ENCODE measurements at places on chromosomes 11 and 22. TPM values are rescaled to one million over a fixed set of nuclear protein-coding genes. Genes with fewer than 3 reads are reported as not detected.

DNA sequence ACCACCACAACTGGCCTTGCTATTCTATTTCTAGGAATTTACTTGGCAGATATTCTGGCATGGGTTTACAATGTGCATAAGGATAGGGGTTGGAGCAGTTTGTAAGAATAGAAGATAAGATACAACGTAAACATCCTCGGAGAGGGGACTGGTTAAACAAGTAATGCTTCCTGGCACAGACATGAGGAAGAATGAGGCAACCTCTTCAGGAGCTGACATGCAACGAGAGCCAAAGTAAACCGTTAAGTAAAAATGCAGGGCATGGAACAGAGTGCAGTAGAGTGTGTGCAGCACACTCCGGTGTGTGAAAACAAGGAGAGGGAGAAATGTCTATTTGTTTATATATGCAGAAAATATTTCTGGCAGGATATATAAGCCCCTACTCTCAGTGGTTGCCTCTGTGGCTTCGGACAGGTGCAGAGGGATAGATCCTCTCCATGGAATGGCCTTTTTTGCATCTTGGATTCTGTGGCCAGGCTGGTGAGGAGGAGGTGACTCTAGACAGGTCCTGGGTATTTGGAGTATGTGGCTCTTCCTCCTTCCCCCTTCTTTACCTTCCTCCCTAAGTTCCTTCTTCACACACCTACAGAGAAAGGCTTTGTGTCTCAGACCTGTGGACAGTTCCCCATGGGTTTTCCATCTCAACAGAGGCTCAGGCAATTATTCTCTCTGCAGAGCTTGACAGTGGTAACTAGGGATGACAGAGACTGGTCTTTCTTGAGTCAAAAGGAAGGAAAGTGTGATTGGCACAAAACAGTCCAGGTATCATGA is 2.5 kb downstream of the RAB36 start:
- no peak overlapping the region for H3K27ac ChIP-seq
- peaks cover 6% of the 10 kb centered on the region for H3K4me1 ChIP-seq
- no peaks in the 10 kb centered on the region for H3K27me3 ChIP-seq
- H3K36me3 ChIP-seq, result no peaks in the 10 kb centered on the region
- H3K4me3 ChIP-seq, result no peak overlapping the region
- no peak for DNase-seq

GRCh38 chr11:96748639-96749370 is 359.0 kb downstream of the JRKL start:
- H3K4me1 ChIP-seq, result no peaks in the 10 kb centered on the region
- no peak overlapping the region for H3K27ac ChIP-seq
- H3K36me3 ChIP-seq, result no peaks in the 10 kb centered on the region

DNA sequence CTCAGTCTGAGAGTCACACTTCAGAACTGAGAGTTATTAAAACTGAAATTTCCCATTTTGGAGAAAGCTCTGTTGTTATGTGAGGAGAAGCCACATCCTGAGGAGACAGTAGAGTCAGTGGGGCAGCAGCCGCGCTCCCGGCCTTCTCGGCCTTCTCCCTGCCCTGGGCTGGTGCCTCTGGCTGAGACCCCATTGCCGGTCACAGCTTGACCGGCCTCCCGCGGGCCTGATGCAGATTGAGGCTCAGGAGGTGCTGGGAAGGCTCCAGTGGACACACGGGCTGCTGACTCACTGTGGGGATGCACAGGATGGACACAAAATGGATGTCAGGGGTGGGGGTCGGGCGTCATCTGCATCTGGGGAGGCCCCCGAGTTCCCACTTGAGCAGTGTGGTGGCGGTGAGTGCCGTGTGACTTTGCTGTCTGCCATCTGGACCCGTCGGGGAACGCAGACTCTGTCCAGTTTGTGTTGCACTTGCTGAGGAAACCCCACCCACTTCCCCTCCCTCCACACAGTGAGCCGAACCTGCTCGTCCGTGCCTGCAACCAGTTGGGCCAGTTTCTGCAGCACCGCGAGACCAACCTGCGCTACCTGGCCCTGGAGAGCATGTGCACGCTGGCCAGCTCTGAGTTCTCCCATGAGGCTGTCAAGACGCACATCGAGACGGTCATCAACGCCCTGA is 50.1 kb downstream of the MUC6 start:
- H3K36me3 ChIP-seq, result peaks cover 5% of the 10 kb centered on the region
- no peaks in the 10 kb centered on the region for H3K27me3 ChIP-seq
- no peak overlapping the region for H3K4me3 ChIP-seq
- H3K4me1 ChIP-seq, result peaks cover 4% of the 10 kb centered on the region

DNA sequence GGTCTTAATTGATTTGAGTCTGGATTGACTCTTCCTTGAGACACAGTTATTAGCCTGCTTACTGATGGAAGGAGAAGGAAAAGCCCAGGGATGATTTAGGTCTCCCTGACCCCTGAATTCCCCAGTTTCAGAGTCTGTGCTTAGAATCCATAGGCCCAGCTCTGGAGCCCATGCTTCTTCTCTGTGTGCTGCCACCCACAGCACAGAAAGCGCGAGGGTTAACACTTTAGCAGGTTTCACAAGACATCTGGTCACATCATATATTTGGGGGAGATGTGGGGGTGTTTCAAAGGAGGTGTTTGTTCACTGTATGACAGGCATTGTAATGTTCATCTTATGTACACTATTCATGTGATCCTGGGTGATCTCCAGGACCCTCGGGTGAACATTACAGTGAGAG is 107.0 kb downstream of the PPP6R3 start:
- H3K27me3 ChIP-seq, result no peaks in the 10 kb centered on the region
- no peak overlapping the region for H3K4me3 ChIP-seq
- no peak for DNase-seq
- H3K36me3 ChIP-seq, result peaks cover 20% of the 10 kb centered on the region
- no peaks in the 10 kb centered on the region for H3K4me1 ChIP-seq

Gene KCTD21
- 7.5 TPM for total RNA-seq

DNA sequence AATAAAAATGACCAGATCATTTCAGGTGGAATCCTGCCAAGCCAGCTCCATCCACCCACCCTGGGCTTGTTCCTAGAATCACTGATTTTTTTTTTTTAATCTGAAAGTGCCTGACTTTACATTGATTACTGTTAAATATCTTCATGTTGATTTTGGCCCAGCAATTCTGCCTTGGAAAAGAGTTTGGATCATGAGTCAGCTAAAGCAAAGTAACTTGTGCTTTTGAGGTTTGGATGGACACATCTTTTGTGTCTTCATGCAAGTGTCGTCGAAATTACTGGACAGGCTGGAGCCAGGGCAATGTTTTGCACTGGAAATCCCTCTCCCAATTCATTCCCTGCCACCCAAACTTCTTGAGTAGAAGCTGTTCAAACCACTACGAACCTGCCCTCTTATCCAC is 164.0 kb upstream of the SYT13 start:
- H3K27me3 ChIP-seq, result no peaks in the 10 kb centered on the region
- no peaks in the 10 kb centered on the region for H3K36me3 ChIP-seq
- no peak overlapping the region for H3K27ac ChIP-seq

Gene ZNF215
- 7.3 TPM for total RNA-seq

DNA sequence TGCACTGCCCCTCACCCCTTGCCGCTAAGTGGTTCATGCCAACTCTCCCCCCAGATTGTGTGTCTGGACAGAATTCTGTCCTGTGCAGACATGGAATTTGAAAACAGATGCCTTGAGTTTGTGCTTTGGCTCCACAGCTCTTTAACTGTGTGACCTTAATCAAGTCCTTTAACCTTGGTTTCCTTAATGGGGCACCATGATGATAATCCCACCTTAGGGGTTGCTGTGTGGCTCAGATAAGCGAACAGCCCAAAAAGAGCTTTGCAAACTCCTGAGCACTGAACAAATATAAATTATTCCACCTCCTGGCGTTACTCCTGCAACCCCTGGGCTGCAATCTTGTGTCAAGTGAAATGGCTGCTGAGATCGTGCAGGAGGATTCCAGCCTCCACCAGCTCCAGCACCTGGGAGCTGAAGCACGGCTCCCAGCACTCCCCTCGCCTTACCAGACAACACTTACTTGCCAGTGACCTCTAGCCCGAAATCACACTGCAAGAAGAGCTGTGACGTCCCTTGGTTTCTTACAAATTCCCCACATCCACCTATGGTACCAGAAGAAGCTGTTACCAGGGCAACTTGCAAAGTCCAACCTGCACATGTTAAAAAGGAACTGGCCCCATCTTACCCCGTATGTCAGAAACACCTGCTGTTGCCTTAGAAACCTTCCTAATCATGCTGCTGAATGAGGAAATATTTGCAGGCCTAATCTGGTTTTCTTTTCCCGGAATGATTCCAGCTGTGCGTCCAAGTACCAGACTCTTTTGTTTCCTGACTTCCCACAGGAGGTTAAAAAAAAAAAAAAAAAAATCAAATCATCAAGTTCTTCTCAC is 13.2 kb downstream of the VPS37C start:
- H3K27me3 ChIP-seq, result no peaks in the 10 kb centered on the region
- H3K27ac ChIP-seq, result no peak overlapping the region
- H3K36me3 ChIP-seq, result no peaks in the 10 kb centered on the region
- DNase-seq, result no peak
- no peak overlapping the region for H3K4me3 ChIP-seq

GRCh38 chr11:131867457-131868257 is 497.2 kb downstream of the NTM start:
- H3K4me1 ChIP-seq, result no peaks in the 10 kb centered on the region
- no peak overlapping the region for H3K27ac ChIP-seq
- no peaks in the 10 kb centered on the region for H3K36me3 ChIP-seq
- H3K27me3 ChIP-seq, result no peaks in the 10 kb centered on the region
- H3K4me3 ChIP-seq, result no peak overlapping the region

GRCh38 chr11:112469376-112469775 is 208.7 kb upstream of the PLET1 start:
- no peaks in the 10 kb centered on the region for H3K27me3 ChIP-seq
- no peaks in the 10 kb centered on the region for H3K36me3 ChIP-seq
- no peak overlapping the region for H3K4me3 ChIP-seq
- H3K27ac ChIP-seq, result no peak overlapping the region
- DNase-seq, result no peak
- no peaks in the 10 kb centered on the region for H3K4me1 ChIP-seq

DNA sequence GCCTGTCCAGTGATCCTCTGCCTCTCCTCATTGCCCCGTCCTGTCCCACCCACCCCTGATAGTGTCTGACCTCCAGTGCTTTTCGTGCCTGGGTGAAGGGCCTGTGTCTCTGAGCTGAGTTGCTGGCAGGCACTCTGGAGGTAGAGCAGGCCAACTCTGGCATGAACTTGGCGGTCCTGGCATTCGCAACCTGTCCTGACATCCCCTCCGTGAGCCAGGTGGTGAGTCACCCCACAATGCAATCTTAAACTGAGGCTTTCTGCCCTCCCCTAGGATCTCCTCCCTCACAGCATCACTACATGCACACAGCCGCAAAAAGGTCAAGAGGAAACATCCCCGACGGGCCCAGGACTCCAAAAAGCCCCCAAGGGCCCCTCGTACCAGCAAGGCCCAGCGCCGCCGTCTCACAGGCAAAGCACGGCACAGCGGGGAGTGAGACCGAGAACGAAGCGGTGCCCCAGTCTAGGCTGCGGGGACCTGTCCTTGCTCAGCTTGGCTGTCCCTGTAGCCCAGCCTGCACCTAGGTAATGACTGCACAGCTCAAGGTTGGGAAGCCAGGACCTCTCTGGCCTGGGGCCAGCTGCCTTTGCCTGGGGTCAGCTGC is 4.9 kb downstream of the NOL12 start:
- no peaks in the 10 kb centered on the region for H3K27me3 ChIP-seq
- peaks cover 16% of the 10 kb centered on the region for H3K4me1 ChIP-seq
- no peak for DNase-seq
- no peak overlapping the region for H3K4me3 ChIP-seq

GRCh38 chr11:75029836-75030631 is 41.3 kb downstream of the NEU3 start:
- H3K27me3 ChIP-seq, result no peaks in the 10 kb centered on the region
- no peak overlapping the region for H3K4me3 ChIP-seq
- no peak for DNase-seq
- no peaks in the 10 kb centered on the region for H3K36me3 ChIP-seq
- no peak overlapping the region for H3K27ac ChIP-seq

- H3K27me3 ChIP-seq, result no peaks in the 10 kb centered on the region
- no peak overlapping the region for H3K27ac ChIP-seq
- DNase-seq, result no peak
- no peaks in the 10 kb centered on the region for H3K4me1 ChIP-seq
These were observed 64.6 kb downstream of the CTTN start for GRCh38 chr11:70462818-70463477.

Gene TMEM258
- total RNA-seq, result 119 TPM

- H3K27ac ChIP-seq, result no peak overlapping the region
- no peaks in the 10 kb centered on the region for H3K27me3 ChIP-seq
- no peak overlapping the region for H3K4me3 ChIP-seq
- no peak for DNase-seq
These were observed 90.4 kb downstream of the WT1 start for GRCh38 chr11:32344946-32345345.

Gene OR4A16
- total RNA-seq, result not detected

DNA sequence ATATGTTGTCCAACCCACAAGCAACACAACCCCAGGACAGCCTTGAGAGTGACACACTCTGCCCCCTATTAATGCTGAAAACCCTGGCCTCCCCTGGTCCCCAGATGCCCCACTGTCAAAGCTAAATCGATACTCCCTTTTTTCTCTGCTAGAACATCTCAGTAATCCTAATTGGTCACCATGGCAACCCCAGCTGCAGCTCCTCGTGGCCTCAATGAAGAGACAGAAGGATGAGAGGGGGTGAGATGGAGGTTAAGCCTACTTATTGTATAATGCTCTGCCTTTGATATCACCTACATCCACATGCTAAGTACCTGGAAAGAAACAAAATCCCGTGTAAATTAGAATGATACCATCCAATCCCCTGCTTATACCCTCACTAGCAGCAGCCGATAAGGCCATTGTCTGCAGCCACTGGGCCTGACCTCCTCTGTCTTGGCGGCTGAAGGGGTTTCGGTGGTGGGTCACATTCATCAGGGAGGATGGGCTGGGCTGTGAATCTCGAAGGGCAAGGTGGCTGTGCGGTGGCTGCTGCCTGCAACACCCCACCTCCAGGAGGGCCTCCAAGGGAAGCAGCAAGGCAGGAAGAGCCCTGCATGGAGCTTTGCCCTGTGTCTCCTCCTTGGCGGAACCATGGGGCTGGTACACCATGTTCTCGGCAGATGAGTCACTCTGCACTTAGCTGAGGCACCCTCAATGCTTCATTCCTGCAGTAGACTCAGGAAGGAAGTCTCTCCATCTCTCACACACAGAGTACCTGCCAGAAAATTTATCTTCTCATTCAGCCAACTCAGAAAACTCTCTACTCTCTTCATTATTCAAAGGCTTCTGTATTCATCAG is 399.5 kb downstream of the BUD13 start:
- H3K27me3 ChIP-seq, result no peaks in the 10 kb centered on the region
- H3K36me3 ChIP-seq, result no peaks in the 10 kb centered on the region
- no peak for DNase-seq
- H3K27ac ChIP-seq, result no peak overlapping the region
- no peaks in the 10 kb centered on the region for H3K4me1 ChIP-seq
- no peak overlapping the region for H3K4me3 ChIP-seq

GRCh38 chr11:132504501-132505041 is 1027.7 kb downstream of the OPCML start:
- no peaks in the 10 kb centered on the region for H3K4me1 ChIP-seq
- H3K27ac ChIP-seq, result no peak overlapping the region
